Fibroblast of skin of back (primary cell): ENCODE measurements at places on chromosomes 7 and 10.

GRCh38 chr7:158125721-158126120 lies 461.9 kb downstream of the PTPRN2 start:
- DNase-seq, result no peak

GRCh38 chr10:100502926-100503494 lies 16.7 kb downstream of the SEC31B start:
- no peak for DNase-seq

DNA sequence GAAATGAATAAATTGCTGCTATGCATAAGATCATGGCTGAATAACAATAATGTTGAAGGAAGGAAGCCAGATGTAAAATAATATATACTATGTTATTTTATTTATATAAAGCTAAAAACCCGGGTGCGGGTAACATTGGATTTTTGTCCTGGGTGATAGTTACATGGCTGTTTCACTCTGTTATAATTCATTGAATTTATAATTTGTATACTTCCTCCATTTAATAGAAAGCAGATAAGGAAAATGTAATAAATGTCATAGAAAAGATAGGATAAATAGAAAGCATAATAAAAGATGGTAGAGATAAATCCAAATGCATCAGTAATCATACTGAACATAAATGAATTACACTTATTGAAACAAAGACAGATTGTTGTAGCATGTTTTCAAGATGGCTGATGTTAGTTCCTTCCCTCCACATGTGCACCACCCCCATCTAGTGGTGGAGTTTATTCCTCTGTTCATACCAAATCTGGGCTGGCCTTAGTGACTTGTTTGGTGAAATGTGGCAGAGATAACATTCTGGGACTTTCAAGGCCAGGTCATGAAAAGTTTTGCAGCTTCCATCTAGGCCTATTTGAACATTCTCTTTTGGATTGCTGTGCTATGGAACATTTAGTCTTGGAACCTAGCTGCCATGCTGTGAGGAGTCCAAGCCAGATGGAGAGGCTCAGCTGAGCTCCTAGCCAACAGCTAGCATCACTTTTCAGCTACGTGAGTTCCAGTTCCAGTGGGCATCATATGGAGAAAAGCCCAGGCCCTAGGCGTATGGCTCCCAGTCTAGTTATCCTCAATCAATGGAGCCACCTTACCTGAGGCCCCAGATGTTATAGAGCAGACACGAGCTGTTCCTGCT lies 46.9 kb downstream of the AHCYL2 start:
- peak; percentile 49 for DNase-seq

GRCh38 chr7:2353113-2353935 lies 1.3 kb upstream of the EIF3B start:
- DNase-seq, result no peak

DNA sequence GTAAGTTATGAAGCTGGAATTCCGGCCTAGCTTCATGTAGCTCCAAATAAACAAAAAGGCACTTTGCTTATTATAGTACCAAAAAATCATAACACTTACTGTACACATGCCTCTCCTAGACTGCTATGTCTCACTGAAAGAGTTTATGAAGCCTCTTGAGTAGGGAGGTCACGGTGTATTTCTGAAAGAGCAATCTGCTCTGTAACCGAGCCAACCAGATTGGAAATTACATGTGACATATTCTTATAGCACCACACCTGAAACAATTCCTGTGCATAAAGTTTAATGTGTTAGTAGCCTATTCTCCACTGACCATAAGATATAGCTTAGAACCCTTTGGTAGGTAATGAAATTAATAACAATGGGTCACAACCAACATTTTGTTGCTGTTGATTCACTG lies 1.3 kb upstream of the FAM3C start:
- DNase-seq, result no peak

- no peak for DNase-seq
Measured at GRCh38 chr7:101841328-101841727, 23.9 kb downstream of the CUX1 start.

- DNase-seq, result no peak
Measured at GRCh38 chr10:50541921-50542320, 81.8 kb downstream of the SGMS1 start.

DNA sequence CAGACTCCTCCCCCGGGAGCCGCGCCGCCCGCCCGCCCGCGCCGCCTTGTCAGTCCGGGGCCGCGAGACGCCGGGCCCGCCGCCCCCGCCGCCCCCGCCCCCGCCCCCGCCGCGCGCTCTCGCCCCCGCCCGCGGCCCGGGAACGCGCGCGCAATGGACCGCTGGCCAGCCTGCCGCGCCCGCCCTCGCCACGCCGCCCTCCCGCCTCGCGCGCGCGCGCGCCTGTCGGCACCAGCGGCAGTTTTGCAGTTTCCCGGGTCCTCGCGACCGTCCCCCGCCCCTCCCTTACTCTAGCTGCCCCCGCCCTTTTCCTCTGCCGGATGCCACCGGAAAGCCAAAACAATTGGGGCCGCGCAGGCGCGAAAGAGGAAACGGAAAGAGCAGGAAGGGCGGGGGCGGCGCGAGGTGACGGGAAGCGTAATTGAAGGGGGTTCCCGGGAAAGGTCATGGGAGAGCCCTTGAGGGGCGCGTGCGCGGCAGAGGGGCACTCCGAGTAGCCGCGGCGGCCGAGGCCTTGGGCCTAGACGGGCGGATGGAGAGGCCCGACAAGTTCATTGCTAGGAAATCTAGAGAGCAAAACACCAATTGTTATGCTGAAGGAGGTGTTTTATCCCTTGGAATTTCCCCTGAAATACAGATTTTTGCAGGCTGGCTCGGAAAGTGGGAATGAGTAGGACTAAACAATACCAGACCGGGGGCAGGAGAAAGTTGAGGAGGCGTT lies 400 bp upstream of the KBTBD2 start:
- DNase-seq, result peak; percentile 97

GRCh38 chr10:590721-591120 lies 98.7 kb downstream of the DIP2C start:
- DNase-seq, result no peak

DNA sequence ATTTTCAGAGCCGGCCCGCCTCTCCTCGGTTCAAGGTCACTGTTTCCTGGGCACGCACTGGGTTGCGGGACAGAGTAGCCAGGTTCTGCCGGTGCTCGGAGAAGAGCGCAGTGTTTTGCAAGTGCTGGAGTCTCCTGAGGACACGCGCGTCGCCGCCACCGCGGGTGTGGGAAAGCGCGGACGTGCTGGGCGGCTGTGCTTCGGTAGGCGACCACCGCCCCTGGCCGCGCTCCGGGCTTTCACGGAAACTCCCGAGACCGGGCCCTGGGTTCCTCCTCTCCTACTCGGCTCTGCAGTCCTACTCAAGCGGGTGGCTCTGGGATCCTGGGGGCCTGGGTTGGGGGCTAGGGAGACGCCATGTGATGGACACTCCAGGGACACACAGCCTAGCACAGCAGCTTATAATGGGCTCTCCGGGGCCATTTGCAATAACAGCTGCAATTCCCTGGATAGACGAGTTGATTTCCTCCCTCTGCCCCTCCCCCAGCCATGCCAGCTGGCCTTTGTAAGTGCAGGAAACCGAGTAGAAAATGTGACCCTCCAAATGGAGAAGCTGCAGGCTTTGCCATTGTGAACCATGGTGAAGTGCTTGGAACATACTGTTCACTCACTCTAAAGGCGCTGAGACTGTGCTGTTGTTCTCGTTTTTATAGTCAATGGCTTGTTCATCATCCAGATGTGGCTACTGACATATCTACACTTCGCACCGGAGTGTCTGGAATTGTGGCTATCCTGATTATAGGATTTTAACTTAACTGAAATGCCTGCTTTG lies 2.1 kb downstream of the FRAT1 start:
- no peak for DNase-seq

GRCh38 chr7:138478499-138478908 lies 18.4 kb downstream of the TRIM24 start:
- no peak for DNase-seq

DNA sequence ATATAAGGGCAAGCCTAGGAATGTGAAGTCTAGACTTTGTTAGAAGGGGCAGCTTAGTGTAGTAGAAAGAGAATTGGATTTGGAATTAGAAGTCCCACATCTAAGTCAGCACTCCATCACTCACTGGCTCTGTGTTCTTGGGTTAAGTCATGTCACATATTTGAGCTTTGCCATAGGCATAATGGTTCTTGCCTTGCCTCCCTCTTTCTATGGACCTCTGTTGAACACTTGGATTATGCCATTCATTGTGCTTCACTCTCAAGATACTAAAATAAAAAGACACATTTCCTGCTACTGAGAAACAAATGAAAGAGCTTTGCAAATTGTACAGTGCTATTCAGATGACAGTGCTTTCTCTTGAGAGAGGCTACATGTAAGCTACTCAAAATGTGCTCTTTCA lies 35.9 kb downstream of the SEC23IP start:
- no peak for DNase-seq

DNA sequence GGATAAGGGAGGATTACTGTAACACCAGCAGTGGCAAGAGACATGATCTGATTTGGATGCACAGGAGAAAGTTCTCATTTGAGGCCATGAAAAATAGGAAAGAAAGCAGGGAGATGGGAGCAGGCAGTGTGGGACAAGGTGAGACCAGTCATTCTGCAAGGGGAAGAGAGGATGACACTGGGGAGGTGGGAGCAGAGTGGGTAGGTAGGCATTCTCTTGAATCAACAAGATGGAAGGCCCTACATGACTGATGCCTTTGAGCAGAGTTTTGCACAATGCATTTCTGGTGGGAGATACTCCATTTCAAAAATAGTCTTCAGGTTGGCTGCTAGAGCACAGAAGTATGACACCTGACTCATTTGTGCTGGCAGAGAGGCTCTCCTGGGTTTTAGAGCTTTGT lies 10.5 kb downstream of the RPS24 start:
- no peak for DNase-seq

DNA sequence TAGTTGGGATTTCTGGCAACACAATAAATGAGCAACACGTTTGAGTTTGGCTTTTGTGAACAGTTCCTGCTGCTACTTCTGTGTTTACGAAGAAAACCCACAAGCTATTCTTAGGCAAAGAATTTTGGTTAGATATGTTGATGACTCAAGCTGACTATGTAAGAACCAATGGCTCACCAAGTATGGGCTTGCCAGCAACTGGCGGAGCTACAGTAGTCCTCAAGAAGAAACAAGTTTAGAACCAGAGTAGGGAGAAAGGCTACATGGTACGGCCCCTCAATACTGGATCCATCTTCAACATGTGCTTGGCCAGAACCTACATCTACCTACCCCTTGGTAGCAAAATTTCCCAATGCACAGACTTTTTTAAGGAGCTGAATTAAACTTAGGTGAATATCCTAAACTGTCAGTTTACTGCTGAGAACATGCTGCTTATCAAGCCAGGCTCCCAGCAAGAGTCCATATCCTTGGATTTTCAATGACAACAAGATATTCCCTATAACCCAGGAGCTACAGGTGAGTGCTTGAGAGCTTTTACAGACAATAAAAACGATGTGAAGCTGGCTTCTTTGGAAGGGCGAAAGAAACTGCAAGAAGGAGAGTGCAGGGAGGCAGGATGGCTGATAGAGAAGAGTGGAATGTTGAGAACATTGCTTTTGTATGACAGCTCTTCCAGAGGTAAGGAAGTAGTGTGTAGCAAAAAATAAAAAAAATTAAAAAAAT lies 74.3 kb upstream of the ASAH2 start:
- DNase-seq, result peak; percentile 97

DNA sequence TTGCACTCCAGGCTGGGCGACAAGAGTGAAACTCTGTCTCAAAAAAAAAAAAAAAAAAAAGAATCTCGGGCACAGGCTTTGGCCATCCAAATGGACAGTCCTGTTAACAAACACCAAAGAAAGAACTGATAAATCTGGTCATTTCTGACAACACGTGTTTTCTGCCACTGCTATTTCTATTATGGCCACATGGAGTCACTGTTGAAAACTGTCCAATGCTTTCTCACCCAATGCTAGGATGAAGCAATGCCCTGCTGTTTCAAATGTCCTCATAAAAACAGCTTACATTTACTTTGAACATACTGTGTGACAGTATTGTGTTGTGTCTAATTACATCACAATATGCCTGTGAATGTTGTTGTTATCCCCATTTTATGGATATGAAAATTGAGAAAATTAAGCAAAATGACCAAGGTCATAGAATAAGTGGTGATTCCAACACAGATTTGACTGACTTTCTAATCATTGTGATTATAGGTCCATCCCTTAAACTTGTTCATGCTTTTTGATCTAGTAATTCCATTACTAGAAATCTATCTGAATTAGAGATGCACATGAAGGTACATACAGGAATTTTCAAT lies 19.9 kb upstream of the MAP3K8 start:
- peak; percentile 66 for DNase-seq

- DNase-seq, result peak; percentile 60
Measured at GRCh38 chr7:128427289-128427891, 17.6 kb upstream of the IMPDH1 start.

DNA sequence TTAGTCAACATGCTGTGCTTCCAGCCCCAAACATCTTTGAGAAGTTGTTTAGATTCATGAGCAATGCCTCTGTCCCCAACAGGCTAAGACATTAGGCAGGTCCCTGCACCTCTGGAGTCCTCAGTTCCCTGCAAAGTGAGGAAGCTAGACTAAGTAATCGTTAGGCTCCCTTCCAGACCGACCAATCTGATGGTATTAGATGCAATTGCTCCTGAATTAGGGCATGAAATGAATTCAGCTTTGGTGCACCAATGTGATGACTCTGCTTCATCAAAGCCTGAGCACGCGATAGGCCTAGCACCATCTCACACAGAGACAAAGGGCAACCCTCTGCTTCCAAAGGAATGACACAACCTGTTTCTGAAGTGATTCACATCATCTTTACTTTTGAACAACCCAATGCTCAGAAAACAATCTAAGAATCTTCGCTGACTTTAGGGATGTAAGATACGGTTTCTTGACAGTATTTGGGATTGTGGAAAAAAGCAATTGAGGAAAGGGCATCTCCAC lies 723 bp upstream of the TES start:
- no peak for DNase-seq

DNA sequence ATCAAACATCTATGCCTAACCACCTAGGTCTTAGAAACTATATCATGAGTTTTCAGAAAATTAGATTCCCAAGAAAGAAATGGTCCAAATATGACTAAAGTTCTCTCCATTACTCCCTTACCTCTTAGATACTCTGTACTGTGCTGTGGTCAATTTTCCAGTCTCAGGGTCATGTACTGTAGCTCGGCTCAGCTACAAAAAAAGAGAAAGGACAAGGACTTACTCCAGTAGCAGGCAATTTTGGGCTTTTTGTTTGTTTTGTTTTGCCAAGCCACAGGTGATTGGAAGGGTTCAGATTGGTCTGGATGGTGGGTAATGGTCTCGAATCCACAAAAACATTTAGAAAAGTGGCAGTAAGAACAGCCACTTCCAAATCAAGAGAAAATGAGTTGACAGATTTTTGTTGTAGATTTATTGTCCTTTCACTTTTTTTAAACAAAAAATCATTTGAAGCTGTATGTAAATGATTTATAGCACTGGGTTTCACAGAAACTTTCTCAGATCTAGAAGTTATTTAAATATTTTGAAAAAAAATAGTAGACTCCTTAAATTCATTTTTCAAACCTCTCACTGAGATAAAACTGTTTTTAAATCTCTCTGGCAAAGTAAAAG lies 52.8 kb downstream of the P4HA1 start:
- no peak for DNase-seq

DNA sequence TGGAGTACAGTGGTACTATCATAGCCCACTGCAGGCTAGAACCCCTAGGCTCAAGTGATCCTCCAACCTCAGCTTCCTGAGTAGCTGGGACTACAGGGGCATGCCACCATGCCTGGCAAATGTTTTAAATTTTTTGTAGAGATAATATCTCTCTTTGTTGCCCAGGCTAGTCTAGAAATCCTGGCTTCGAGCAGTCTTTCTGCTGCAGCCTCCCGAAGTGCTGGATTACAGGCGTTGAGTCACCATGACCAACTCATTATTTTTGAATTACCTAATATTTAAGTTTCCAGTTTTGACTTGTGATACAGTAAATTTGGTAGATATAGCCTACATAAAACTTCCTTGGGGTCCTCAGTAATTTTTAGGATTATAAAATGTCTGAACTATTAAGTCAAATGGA lies 74.1 kb downstream of the RUNDC3B start:
- DNase-seq, result peak; percentile 69
